ENCODE measurements at places on chromosomes 6 and 20. TPM values are rescaled to one million over a fixed set of nuclear protein-coding genes. Genes with fewer than 3 reads are reported as not detected.

DNA sequence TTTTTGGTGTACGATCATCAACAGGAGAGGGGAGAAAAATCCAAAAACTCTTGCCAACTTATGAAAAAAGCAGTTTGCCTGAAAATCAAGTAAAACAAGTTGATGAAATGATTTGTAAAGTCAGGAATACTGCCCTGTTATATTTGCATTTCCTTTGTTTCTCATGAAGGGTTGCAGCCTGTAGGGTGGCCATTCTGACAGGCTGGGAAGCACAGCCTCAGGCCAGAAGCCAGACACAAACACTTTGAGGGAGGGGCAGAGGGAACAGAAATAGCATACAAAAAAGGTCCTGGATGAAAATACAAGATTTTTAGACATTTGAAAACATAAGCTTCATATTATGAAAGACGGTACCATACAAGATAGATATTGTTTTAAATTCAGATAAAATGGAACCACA, 109.8 kb downstream of the DTNBP1 start:
- no peak for DNase-seq

Gene PROCR
- 9.3 TPM for total RNA-seq

DNA sequence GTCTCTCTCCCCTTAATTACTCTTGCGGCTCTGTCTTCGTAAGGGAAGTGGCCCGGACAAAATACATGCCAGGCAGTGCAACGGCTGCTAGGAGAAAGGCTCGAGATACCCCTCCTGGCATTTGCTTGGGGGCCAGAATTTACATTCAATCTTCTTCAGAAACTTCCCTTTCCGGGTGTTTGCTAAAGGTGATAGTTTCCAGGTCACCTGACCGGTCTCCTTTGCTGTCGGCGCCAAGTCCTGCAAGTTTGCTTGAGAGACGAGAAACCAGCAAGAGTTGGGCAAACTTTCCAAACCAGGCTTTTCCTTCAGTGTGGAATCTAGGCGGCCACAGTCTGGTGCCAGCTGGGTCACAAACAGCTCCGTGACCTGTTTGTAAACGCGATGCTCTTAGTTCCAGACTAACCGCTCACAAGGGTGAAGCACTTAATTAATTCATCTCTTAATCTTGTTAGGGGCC, 563 bp upstream of the SRSF3 start:
- DNase-seq: no peak

GRCh38 chr20:12528591-12529041, 480.2 kb upstream of the SPTLC3 start:
- DNase-seq: no peak

GRCh38 chr6:119346450-119346849, 3.1 kb downstream of the MAN1A1 start:
- no peak for DNase-seq
